Epithelial cell of esophagus (primary cell): ENCODE measurements at places on chromosomes 2 and 18.

- DNase-seq: peak; percentile 57
Measured at GRCh38 chr2:37464067-37464466, 119.6 kb downstream of the QPCT start.

DNA sequence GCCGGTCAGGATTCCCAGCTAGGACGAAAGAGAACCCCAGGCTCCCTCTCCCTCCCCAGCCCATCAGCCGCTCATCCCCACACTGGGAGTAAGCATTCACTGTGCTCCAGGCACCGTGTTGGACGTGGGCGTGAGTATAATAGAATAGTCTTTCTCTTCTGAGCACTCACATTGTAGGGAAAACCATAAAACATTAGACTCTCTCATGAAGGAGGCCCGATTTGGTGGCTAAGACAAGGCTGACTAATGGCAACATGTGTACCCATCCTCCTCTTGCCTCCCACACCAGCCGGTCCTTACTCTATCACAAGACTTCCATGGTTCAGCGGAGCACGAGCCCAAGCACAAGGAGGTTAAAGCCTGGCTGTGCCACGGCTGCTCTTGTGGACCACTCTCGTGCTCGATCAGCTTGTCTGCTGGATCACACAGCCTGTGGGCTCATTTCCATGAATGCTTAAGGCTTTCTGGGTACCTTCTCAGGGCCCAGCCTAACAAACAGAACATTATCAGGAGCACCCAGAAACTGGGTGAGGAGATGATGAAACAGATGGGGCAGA lies 540.9 kb upstream of the RAB6C start:
- no peak for DNase-seq

GRCh38 chr2:199543606-199544172 lies 86.0 kb upstream of the SATB2 start:
- DNase-seq: no peak

- no peak for DNase-seq
Measured at GRCh38 chr2:119249855-119250717, 26.5 kb downstream of the STEAP3 start.

- peak; percentile 74 for DNase-seq
Measured at GRCh38 chr2:9169349-9170107, 37.1 kb upstream of the ASAP2 start.

DNA sequence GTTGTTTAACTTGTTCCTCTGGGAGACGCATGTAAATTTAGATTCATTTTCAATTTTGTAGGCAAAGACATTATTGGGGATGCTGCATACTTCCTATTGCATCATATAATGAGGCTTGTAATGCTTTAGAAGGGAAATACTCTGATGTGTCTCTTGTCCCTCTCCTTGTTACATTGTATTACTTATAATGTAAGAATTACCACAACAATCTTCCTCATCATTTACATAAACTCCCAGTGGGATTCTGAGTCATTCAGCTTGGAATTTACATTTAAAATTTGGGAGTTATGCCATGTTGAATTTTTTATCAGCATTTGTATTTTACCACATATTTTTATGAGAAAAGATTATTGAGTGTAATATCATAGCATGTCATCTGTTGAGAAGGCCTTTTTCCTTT lies 963.4 kb upstream of the NRXN1 start:
- no peak for DNase-seq

DNA sequence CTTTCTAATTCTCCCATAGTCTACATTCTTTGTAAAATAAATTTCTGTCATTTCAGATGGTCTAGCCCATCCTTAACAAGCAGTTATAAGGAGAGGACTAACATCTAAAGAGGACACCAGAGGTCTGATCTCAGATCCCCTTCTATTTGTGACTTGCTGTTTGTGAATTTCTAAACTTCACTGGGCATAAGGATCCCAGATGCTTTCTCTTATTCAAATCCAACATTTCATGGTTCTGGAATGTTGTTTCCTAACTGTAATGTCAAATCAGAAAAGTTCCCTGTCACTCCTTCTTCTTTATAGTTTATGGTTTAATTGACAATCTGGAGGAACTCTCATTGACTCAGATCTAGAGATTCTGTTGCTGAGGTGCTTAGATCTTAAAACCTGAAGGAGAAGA lies 430.2 kb downstream of the MEIS1 start:
- DNase-seq: no peak
